ENCODE measurements at places on chromosomes 3 and 15. TPM values are rescaled to one million over a fixed set of nuclear protein-coding genes. Genes with fewer than 3 reads are reported as not detected.

Gene CNTN6
- not detected for total RNA-seq

Gene SLC9C1
- under 0.01 TPM for total RNA-seq

Gene MELTF
- total RNA-seq, result 7.3 TPM

Gene CFAP91
- total RNA-seq, result 0.73 TPM

Data from subcutaneous preadipocyte (primary cell).